ENCODE measurements at places on chromosomes 1 and 21.
A peak's percentile ranks its signal among the peaks of the same experiment; 100 is the strongest.

DNA sequence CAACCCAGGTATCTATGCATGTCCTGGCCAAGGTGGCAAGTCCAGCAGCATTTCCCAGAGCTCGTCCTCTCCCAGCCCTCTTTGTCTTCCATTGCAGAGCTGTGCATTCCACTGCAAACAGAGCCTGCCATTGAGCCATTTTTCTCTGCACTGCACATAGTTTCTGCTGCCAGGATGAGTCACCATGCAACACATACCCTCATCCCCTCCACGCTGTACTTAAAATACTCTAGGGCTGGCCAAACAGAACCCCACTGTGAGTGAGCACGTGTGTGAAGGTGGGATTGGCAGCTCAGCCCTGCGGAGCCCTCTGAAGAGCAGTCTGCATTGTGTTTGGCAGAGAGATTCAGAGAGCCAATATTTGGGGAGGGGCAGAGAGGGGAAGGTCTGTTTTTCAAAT, 3.9 kb upstream of the ATP1B1 start:
- peak; percentile 81 for DNase-seq

- peak; percentile 42 for DNase-seq
These were observed 75.5 kb upstream of the PDC start for GRCh38 chr1:186536273-186536890.

GRCh38 chr21:36254106-36254941, 65.7 kb upstream of the MORC3 start:
- DNase-seq: no peak

DNA sequence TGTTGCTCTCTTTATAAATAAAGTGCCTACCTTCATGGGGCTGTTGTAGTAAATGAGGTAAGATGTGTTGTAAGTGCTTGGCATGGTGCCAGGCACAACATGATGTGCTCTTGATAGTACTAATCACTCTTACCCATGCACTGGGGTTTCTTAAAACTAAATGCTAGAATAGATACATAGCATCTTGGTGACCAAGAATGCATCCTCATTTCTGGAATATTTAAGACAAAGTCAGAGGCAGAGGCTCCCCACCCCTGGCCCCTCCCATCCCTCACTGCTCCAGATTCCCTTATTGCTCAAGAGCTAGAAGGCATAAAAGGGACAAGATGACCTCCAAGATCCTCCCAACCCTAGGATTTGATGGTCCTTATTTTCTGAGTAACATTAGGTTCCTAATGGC, 61.3 kb downstream of the GLUL start:
- DNase-seq: no peak

DNA sequence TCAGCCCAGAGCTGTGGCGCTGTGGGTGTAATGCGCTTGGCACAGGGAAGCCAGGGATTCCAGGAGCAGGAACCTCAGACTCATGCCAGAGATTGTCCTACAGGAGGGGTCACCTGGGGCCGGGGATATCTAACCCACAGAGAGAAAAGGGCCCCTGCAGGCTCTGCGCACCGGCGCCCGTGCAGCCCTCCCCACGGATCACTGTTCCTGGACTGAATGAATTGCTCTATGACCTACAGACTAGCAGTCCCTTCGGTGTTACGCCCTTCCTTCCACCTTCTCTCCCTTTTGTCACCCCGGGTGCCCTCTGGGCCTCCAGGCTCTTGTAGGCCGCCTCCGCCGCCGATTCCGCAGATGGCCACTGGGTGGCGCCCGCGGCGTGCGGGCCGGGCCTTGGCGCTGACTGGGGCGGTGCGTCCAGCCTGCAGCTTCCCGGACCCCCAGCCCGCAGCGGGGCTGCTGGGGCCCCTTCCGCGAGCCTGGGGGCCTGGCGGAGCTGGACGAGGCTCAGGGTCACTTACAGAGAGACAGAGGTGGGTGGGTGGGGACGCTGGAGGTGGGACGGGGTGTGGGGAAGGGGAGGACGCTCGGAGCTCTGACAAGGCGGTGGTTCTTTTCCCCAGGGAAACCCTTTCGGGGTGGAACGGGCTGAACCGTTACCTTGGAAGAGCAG, 101.3 kb downstream of the IER5 start:
- DNase-seq: peak; percentile 41

DNA sequence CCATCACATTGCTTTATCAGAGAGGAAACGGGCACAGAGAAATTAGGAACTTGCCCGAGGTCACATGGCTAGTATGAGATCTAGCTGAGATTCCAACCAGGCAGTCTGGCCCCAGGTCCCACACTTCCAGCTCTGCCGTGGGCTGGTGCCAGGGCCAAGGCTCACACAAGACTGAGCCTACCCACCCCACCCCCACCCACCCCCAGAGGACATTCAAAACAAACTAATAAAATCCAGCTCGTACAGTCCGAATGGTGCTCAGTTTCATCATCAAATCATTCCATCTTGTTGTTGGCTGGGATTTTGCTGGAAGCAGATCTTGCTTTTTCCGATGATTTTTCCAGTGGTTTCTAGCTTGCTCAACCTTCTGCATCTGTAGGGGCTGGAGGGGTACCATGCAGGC, 27.9 kb downstream of the MATN1 start:
- no peak for DNase-seq

GRCh38 chr1:88141499-88142074, 542.5 kb upstream of the PKN2 start:
- DNase-seq: no peak

DNA sequence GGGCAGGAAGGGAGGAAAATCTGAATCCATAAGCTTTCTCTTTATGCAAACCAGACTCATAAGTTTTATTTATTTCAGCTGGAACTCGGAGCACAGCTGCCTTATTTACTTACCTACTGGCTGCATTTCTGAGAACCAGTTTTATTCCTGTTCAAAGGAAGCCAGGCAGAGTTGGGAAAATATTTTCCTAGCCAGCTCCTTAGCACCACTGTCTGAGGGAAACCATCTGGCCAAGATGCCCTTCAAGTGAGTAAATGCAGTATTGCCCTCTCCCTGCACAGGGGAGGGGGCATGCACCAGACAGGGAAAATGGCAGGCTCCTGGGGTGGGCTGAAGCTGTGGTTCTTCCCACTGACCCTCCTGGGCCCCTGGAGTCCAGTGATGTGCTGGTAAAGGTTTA, 28.9 kb upstream of the FMOD start:
- no peak for DNase-seq

DNA sequence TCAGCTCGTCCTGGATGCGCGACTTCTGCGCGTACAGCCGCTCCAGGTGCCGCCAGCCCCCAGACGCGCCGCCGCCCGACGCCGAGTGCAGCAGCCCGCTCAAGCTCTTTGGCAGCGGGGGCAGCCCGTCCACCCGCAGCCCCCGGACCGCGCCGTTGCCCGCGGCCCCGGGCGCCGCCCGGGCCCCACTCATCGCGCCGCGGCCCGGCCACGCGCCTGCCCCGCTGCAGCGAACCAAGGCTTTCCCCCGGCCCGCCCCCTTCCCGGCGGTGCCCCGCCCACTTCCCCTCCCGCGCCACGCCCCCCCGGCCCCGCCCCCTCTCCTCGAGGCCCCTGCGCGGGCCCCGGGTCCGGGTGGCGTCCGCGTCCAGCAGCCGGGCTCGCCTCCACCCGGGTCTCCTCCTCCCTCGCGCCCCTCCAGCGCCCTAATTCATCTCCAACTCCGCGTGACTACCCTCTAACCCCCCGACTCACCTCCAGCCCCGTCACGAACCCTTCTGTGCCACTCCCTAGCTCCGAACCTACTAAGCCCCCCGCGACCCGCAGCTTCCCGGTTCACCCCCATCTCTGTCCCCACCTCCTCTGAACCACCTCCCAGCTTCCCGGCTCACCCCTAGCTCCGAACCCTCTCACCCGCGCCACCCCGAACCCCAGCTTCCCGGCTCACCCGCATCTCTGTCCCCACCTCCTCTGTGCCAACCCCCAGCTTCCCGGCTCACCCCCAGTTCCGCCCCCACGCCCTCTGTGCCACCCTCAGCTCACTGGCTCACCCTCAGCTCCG, at the start of gene FAM89A:
TSS of gene FAM89A (minus strand) at position 236 of the 781 bp plus-strand sequence. CDS start at position 193, 43 bp downstream.
- DNase-seq: peak; percentile 36

DNA sequence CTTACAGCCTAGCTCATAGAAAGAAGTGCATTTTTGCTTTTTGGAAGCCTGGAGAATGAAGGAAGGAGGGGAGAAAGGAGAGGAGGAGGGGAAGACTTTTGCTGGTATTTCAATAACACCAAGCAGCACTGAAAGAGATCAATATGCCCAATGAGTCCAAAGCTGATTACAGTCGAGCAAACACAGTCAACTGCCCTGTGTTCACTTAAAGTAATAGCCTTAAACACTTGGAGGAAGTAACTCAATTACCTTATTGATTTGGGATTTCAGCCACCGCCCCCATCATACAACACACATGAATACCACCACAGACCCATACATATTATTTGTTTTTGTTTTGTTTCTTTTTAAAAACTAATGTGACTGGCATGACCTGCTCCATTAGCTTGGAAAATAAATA, 23.3 kb upstream of the RXRG start:
- DNase-seq: no peak

DNA sequence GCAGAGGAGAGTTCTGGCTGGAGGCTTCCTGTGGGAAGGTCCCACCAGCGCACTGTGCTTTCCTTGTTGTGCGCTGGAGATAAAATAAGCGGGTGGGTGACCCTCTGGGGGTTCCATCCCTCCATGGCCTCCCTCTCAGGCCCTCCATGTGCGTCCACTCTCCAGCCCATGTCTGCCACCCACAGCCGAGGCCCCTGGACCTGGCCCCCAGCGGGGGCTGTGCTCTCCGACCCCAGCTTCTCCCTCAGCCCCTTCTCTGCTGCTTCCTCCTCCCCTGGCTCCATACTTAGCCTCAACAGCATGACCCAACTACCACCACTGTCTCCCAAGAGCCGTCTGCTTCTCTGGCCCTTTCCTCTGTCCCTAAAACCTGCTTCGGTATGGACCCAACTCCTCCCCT, 61.4 kb downstream of the GNG4 start:
- DNase-seq: no peak

DNA sequence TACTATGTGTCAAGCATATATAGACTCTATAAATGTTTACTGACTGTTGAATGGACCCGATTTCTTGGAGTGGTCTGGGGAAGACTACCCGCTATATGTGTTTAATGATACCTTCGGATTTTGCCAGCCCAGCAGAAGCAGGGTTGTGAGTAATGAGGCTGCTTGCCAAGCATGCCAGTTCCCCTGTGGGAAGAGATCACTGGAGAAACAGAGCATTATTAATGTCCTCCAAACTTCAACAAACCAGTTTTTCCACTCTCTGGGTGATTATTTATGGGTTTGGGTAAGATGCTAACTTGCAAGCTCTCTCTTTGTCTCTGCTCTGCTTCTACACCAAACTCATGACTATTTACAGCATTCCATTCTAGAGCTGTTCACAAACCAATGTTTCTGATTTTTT, 25.1 kb upstream of the PHGDH start:
- DNase-seq: no peak

DNA sequence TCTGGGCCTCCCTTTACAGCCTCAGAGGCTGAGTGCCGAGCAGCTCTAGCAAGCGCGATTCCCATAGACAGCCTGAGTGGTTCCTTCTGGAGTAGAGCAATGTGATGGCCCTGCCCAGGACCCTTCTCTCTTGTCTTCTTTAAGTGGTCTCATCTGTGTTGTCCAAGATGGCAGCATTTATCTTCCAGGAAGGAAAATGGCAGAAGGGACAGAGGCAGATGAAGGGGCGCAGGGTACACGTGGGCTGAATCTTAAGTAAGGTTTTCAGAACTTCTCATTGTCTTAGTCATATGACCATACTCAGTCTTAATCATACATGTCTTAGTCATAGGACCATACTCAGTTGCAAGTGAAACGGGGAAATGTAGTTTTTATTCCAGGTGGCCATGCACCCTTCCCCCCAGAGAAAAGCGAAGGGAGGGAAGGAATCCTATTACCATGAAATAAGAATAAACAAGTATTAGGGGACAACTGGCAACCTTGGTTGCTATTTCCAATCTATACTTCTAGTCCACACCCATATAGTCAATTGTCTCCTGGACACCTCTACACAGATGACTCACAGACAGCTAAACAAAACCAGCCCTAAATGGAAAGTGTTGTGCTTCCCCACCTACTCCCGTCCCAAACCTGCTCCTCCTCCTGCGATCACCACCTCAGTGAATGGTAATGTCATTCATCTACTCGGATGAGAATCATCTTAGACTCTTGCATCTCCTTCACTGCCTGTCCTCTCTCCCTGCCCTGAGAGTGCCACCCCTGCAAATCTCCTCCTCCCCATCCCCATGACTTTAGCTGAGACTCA, 13.3 kb downstream of the OVAAL start:
- DNase-seq: no peak

DNA sequence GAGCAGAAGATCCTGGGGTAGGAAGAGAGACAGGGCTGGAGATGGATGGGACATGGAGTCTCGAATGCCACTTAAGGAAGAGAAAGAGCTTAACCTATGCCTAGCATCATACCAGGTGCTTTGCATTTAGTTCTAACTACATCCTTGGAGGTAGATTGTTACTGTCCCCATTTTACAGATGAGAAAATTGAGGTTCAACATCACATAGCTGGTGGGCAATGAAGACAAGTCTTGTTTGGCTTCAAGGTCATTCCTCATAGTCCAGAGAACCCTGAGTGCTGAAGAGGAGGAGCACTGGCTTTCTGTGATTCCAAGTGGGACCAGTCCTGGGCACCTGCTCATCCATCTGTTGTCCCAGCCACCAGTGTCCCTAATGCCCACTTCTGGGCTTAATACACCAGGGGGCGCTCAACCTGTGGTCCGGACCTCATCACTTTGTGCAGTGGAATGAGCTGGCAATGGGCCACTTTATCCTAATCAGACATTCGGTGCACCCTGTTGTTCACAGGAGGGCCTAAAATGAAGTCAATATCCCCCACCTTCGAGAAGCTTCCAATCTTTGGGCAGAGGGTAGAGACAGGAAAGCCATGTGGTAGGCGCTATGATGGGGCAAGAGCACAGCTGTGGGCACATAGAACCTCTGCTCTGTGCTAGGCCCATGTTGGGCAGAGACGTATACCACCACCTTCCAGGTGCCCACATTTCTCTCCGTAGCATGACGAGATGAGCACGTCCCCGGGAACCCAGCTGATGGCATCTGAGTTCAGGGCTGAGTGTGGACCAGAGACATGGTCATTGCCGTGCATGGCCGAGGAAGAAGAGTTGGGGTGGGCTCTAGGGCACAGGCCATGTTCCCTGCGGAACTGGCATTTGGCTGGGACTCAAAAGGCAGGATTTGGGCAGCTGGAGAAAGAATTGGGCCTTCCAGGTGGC, 9.2 kb downstream of the RPS6KA1 start:
- DNase-seq: peak; percentile 44

- DNase-seq: no peak
These were observed 18.6 kb downstream of the CD247 start for GRCh38 chr1:167499664-167500101.

GRCh38 chr1:235910357-235911299, 43.9 kb upstream of the LYST start:
- DNase-seq: peak; percentile 98

- peak; percentile 58 for DNase-seq
These were observed 183.2 kb downstream of the KIF26B start for GRCh38 chr1:245337829-245338484.

DNA sequence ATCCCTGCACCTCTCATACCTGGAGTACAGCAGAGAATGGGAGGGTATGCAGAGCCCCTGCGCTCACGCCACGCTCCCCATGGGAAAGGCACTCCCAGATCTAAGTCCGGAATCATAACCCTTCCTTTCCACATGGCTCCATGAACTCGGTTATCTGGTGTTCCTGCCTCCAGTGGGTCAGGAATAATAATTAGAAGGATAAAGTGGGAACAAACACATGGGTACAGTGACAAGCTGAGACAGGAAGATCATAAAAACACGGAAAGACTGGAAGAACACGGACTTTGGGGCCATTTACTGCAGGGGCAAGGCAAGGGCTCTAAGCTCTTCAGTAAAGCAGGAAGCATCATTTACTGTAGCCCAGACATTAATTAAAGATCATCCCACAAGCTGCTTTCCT, 48.6 kb downstream of the FOXO6 start:
- DNase-seq: no peak

GRCh38 chr1:22521692-22522091, 41.6 kb upstream of the EPHA8 start:
- no peak for DNase-seq
